ENCODE measurements at places on chromosomes 16 and 17.

DNA sequence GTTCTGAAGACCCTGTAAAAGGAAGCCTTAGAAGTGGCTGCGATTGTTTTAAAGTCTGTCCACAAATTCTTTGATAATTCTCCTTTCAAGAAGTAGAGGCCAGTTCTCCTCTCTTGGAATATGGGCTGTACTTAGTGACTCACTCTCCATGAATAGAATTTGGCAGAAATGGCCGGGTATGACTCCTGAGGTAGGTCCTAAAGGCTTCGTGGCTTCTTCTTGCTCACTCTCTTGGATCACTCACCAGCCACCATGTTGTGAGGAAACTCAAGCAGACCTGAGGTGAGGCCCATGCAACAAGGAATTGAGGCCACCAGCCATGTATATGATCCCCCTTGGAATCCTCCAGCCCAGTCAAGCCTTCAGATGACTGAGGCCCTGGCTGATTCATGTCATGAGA is 75.8 kb downstream of the WWOX start:
- no peak for DNase-seq

DNA sequence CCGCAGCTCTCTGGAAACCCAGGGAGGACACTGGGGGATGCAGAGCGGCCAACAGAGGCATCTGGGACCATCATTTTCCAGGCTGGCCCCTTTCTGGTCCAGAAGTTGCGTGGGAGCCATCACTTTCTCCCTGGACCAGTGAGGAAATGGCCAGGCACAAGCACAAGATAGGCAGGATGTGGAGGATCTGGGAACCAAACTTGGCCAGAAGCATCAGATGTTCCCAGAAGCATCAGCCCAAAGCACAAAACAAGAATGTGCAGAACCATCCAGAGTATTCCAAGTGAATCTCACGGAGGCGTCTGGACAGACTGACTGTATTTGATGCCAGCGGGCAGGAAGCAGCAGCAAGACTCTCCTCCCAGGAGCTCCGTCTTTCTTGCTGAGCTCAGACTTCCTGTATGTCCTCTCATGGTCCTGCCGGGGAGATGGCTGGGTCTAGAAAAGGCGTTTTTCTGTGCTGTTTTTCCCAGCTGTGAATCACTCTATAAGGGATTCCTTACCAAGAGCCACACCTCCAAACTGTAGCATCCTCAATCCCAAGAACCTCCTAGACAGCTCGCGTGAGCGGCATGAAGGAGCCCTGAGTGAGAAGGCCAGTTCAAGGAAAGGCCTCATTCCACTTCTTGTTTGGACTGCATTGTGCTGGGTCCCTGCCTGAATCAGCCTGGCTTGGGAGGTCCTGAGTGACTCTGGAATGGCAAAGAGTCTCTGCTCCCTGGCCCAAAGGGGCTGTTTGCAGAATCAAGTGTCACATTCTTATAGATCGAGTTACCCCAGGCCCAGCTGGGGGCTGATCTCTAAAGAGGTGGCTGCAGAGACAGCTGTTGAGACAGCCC is 49.5 kb upstream of the MTSS2 start:
- no peak for DNase-seq

DNA sequence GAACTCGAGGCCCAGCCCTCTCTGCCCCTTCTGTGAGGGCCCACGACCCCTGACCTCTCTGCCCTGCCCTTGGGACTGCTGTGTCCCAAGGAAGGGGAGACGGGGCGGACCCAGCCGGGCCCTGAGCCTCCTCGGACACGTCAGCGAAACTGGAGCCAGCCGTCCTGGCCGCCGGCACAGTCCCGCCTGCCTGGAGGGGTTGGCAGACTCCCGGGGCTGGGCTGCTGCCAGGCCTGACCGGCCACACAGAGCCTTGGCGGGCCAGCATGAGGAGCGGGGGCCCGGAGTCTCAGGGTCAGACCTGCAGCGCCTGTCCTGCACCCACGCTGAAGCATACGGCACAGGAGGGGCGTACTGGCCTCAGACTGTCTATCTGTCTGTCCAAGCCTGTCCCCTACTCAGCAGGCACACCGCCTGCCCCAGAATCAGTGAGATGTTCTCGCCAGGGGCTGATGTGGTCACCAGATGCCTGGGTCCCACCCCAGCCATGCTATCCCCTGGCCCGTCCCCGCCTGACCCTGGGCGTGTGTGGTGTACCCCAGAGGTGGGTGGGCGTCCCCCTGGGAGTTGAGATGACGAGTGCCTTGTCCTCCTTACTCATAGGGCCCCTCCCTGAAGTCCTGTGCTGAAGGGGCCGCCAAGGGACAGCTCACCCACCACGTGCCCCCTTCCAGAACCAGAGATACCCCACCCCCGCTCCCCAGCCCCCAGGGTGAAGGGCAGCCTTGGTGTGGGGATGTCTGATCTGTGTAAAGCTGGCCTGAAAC is 4.7 kb downstream of the VASN start:
- DNase-seq = no peak

DNA sequence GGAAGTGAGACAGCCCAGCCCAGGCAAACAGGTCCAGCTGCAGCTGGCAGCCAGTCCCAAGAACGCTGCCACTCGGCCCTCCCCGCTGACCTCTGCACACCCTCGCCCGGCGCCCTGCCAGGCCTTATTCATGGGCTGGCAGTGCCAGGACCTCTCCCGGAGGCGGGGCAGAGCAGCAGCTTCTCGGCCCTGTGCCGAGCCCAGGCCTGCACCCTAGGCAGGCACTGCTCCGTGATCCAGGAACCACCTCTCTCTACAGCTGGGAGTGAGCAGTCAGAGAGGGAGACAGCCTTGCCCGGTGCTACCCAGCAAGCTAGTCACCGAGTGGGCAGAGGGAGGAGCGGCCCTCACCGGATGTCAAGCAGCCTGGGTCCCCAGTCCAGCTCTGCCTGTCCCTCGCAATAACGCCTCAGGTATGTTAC is 79.9 kb upstream of the CBX4 start:
- no peak for DNase-seq

- no peak for DNase-seq
Observed at GRCh38 chr16:50203681-50204080, 50.6 kb downstream of the TENT4B start.

- no peak for DNase-seq
Observed at GRCh38 chr17:74041869-74042640, 161.4 kb upstream of the RPL38 start.

- no peak for DNase-seq
Observed at GRCh38 chr16:30166202-30166902, 17.1 kb upstream of the CORO1A start.

DNA sequence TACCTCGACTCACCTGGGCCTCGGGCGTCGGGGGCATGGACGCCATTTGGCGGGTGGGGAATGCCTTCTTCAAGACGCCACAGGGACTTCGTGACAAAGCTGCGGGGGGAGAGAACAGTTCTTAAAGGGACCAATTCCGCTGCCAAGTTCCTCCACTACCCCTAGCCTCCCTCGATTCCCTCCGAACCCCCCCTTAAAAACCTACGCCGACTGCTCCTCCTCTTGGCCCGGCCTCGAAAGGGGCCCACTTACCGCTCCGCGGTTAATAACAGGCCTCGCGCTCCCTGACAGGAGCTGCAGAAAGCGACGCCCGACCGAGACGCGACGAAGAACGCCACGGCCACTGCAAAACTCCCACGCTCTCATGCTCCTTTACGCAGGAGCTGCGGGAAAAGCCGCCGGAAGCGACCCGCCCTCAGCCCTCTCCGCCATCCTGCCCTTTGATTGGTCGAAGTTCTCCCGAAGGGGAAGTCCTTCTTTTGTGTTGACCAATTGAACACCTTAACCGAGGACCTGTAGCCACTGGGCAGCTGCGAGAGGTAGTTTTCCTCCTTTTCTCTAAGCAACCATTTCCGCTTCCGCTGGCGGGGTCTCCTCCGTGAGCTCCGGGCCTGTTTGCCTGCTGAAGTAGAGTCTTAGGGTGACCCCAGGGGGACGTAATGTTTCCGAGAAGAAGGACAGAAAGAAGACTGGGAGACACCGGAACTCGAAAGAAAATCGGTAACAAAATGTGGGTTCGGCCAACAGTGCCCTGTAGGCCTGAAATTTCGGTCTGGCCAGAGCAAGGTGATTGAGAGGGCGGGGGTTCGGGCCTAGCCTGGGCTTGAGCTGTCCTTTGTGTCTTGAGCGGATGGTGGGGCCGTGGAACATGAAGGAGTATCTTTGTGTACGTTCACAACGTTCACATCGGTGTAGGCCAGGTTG is at the start of the genes NAA60 and ZNF597:
Gene NAA60 (plus strand): TSS at position 573 of the 924 bp plus-strand sequence. CDS start 32,548 bp downstream, outside the sequence.
Gene ZNF597 (minus strand): TSS at position 397 of the 924 bp plus-strand sequence. CDS start 351 bp downstream, at position 46.
- DNase-seq = peak; percentile 76

DNA sequence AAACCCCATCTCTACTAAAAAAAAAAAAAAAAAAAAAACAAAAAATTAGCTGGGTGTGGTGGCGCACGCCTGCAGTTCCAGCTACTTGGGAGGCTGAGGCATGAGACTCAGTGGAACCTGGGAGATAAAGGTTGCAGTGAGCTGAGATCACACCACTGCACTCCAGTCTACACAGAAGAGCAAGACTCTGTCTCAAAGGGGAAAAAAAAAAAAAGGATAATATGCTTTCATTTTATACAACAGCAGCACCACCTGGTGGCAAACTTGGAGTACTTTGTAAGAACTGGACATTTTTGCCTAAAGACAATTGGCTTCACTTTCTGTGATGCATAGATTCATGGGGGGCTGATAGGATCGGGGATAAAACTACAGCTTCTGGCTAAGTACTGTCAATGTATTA is 8.5 kb downstream of the CHTF8 start:
- no peak for DNase-seq

DNA sequence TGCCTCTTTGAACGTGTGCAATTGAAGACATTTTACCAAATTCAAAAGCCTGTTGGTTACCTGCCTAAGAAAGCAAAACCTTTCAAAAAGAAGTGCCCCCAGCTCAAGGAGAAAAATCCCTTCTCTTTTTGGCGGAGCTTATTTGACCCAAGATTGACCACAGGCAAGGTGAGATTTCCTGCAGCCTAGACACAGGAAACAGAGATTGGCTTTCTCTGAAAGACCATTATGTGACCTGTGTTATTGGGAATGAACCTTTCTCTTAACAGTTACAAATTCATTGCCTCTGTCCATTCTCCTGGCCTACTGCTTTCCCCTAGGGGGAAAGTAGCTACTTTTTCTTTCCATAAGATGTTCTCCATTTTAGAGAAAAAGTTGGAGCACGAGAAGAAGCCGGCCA is 42.1 kb upstream of the MAF start:
- no peak for DNase-seq

DNA sequence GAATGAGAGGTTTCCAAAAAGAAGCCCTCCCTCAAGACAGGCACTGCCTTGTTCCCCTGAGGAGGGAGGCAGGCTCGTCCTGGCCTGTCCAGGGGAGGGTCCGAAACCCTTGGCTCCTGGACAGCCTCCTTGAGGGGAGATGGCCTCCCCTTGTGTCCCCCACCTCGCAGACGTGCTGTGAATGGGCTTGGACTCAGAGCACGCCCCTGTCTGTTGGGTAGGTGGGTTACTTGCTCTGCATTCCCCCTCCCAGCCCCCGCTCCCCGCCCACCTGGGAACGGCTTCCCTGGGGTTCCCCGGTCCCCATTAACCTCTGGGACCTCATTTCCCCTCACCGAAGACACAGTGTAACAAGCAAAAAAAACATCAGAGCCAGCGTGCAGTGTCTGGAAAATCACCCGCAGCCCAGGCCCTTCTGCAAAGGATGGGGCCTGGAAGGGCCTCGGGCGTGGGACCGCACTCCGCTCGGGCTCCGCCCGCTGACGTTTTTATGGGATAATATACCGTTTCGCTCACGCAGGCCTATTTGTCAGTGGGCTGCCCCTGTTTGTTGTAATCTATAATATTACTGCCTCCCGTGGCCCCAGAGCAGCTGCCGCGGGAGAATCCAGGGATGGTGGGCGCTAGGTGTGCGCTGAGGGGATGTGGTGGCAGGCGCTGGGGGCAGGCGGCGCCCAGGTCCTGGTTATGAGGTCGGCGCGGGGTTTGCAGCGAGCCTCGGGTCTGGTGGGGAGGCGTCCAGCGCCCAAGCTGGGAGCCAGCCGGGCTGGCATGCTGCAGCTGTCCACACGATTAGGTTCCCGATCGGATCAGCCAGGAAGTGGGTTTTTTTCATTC is 11.1 kb downstream of the BAHCC1 start:
- DNase-seq = no peak

GRCh38 chr17:73776351-73777130 is 132.3 kb upstream of the SDK2 start:
- no peak for DNase-seq

DNA sequence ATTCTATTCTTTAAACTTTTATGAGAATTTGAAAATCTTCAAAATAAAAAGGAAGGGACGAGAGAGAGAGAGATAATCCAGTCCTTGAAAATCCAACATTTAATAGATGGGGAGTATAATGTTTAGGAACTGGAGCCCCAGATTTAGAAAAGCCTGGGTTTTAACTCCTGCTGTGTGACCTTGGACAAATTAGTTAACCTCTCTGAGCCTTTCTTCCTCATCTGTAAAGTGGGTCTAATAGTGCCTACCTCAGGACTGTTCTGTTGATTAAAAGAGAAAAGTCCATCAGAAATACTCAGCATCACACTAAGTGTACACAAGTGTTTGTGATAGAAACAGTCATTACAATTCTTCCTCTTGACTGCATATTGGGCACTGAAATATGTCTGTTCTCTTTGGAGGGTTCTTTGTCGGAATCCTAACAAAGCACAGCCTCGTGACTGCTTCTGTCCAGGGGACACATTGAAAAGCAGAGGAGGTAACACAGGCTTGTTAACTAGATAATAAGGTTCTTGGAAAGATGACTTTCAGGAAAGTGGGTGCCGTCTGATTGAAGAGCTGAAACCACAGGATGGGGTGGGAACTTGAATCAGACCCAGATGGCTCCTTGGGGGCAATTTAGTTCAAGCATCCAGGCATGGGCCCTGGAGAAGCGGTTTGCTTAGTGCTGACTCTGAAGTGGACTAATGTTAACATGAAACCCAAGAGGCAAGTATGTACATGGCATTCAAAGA is 128.2 kb downstream of the CLEC16A start:
- DNase-seq = no peak

- no peak for DNase-seq
Observed at GRCh38 chr17:49515196-49515770, 20.2 kb downstream of the NGFR start.

DNA sequence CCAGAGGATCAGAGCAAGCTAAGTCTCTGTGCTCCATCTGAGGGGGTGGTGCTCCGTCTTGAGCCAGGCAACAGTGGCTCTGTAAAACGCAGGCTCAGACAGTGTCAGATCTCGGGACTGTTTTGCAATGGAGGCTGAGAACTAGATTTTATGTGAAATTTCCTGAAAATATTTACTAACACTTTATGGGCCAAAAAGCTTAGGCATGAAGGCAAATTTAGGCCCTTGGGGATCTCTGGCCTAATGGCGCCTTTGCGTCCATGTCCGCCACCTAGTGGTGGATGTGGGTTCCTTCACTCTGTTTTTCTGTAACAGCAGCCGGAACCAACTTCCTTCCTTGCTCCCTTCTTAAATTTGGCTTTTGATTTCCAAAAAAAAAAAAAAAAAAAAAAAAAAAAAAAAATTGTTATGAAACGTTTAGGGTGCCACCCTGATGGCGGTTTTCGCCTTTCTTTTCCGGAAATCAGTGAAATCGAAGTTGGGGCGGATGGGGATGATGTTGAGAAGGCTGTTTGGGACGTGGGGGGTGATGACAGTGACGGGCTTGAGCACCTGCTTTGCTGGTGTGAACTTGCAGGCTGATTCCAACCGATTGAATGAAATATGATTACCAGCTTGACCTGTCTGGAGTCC is 14.0 kb upstream of the ELAC2 start:
- peak; percentile 30 for DNase-seq

Measured in activated T-cell treated with anti-CD3 and anti-CD28 coated beads for 48 hours (primary cell).